Globus pallidus (tissue), 1 donor: ENCODE measurements at places on chromosomes 1 and 21.

GRCh38 chr1:75539230-75540116 lies 71.4 kb downstream of the SLC44A5 start:
- no peak for DNase-seq

DNA sequence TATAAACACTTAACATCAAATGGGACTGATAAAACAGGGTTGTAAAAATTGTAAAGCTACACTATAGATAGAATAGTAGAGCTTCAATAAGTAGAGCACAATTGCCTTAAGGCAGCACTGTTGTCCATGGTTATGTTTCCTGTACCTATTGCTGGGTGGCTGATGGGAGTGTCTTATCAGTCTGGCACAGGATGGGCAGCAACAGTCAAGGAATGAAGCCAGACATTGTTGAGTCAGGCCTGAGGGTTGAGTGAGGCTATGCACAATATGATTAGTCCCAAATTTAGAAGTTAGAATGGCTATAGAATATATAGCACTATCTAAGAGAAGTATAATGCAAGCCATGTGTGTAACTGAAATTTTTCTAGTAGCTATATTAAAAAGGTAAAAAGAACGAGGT lies 25.0 kb upstream of the CD1D start:
- DNase-seq: no peak

- peak; percentile 71 for DNase-seq
Measured at GRCh38 chr1:151494741-151495281, 16.4 kb upstream of the CGN start.

DNA sequence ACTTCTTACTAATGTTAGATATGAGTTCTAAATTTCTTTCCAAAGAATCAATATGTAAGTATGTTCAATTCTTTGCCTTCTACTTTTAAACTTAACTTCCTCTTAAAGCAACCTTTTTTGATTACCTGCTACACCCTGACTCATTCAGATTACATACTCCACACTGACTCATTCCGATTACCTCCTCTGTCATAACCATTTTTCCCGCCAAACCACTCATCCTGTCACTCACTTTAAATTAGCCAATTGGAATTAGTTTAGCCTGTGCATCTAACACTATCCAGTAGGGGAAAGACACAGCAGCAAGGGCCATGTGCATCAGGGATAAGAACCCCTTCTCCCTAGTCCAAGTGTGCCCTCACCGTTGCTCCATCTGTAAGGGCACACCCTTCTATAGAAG lies 815.5 kb downstream of the BRINP3 start:
- DNase-seq: no peak

DNA sequence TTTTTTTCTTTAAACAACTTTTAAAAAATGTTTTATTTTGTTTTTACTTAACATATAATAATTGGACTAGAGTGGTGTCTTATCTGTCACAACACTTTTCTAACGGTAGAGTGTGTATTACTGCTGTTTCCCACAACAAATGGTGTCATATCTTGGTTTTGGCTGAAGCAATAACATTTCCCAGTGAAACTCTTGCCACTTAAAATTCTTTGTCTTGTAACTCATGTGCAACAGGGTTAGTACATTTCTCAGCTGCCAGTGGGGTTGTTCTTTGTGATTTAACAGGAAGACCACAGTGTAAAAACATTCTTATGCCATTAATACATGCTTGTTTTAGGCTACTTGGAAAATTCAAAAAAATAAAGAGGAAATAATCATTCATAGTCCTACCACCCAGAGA lies 43.5 kb downstream of the ALPL start:
- no peak for DNase-seq

- no peak for DNase-seq
Measured at GRCh38 chr1:97834899-97835298, 85.9 kb downstream of the DPYD start.
